ENCODE measurements at places on chromosomes 11 and 22.

DNA sequence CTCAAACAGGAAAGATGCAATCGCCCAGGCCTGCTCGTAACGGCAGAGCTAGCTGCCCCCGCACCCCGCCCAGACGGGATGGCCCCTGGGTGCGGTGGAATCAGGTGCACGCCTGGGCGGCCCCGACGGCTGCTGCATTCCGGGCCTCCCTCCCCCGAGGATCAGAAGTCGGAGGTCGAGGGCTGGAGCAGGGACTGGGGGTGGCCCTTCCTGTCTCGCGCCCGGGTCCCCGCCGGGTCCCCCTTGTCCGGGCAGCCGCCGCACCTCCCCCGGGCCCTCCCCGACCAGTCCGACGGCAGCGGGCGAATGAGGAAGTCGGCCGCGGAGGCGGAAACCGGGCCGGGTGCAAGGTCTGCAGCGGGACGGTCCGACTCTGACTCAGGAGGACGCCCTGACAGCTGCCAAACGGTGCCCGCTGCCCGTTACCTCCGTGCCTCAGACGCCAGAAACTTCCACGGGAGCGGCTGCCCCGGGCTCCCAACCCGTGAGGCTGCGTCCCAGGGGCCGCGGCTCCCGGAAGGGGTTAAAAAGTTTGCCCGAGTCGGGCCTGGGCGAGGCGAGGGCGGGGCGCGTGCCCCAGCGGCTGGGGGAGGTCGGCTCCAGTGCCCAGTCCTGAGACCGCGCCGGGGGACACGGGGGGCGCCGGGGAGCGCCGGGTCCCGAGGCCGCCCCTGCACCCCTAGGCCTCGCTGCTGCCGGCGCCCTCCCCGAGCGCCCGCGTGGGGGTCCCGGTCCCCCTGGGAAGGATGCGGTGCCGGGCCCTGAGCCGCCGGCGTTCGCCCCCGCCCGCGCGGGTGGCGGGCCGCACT is 663 bp downstream of the MYH9 start:
- no peak for DNase-seq

- DNase-seq = no peak
Observed at GRCh38 chr22:49553076-49553475, 274.6 kb downstream of the BRD1 start.

GRCh38 chr11:16876837-16877236 is 137.4 kb downstream of the PLEKHA7 start:
- DNase-seq = no peak

DNA sequence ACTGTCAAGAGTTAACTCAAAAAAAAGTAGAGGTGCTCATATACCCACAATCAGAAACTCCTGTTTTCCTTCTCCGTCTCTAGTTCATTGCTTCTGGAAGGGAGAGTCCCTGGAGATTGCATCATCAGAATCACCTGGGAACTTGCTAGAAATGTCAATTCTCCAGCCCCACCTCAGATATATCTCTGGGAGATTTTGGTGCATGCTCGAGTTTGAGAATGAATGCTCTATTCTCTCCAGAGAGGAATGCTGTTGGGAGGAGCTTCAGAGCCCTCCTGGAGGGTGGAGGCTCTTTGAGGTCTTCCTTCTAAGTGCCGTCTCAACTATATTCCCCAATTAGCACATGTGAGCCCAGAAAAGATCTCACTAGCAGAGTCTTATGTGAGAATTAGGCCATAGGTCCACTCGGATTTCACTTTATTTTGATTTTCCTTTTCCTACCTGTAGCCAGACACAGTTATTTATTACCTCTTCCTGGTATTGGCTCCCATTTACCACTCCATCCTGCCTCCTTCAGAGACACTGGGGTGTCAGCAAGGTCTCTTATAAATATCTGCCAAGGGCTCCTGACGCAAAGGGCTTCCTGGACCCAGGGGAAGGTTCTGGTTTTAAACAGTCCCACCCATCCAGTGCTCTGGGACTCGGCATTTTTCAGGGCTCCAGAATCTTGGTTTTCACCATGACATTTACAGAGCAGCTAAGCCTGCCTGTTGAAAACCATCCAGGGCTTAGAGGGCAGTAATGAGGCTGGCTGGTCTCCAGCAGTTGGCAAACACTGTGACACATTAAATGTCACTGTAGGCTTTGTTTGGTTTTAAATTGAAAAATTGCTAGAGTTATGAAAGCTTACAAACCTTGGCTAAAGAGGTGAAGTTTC is 136.2 kb downstream of the CD44 start:
- DNase-seq = no peak

- DNase-seq = no peak
Observed at GRCh38 chr11:129694538-129694937, 121.1 kb upstream of the TMEM45B start.

DNA sequence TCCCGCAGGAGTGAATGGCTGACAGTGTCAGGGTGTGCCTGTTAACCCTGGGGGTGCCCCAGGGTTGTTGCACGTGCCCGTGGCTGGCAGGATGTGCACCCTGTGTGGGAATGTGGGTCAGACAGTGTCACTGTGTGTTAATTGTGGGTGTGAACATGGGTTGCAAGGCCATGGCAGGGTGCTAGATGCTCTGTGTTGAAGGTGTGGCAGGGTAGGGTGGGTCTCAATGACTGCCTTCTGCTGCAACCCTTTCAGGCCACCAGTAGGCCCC is 8.3 kb downstream of the RIN1 start:
- no peak for DNase-seq

DNA sequence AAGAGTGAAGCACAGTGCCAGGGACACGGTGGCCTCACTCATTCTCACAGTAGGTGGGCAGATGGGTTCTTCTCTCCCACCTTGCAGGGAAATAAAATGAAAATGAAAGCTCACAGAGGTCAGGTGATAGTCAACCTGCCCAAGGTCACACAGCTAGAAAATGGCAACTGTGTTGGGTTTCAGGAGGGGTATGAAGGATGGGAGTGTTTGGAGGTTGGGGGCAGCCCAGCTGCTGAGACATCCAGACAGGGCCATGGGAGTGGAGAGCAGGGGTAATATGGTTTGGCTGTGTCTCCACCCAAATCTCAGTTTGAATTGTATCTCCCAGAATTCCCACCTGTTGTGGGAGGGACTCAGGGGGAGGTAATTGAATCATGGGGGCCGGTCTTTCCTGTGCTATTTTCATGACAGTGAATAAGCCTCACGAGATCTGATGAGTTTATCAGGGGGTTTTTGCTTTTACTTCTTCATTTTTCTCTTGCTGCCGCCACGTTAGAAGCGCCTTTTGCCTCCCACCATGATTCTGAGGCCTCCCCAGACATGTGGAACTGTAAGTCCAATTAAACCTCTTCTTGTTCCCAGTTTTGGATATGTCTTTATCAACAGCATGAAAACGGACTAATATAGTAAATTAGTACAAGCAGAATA is 247.0 kb downstream of the TENM4 start:
- DNase-seq = no peak
